ENCODE measurements at places on chromosomes 12 and 14.

- no peak for DNase-seq
Measured at GRCh38 chr12:15851045-15851620, 31.1 kb upstream of the STRAP start.

GRCh38 chr14:89503431-89503996 lies 86.5 kb upstream of the FOXN3 start:
- DNase-seq: no peak

- DNase-seq: no peak
Measured at GRCh38 chr14:22821193-22822015, 6.2 kb upstream of the SLC7A7 start.

GRCh38 chr12:89775986-89776365 lies 67.3 kb upstream of the ATP2B1 start:
- DNase-seq: no peak

DNA sequence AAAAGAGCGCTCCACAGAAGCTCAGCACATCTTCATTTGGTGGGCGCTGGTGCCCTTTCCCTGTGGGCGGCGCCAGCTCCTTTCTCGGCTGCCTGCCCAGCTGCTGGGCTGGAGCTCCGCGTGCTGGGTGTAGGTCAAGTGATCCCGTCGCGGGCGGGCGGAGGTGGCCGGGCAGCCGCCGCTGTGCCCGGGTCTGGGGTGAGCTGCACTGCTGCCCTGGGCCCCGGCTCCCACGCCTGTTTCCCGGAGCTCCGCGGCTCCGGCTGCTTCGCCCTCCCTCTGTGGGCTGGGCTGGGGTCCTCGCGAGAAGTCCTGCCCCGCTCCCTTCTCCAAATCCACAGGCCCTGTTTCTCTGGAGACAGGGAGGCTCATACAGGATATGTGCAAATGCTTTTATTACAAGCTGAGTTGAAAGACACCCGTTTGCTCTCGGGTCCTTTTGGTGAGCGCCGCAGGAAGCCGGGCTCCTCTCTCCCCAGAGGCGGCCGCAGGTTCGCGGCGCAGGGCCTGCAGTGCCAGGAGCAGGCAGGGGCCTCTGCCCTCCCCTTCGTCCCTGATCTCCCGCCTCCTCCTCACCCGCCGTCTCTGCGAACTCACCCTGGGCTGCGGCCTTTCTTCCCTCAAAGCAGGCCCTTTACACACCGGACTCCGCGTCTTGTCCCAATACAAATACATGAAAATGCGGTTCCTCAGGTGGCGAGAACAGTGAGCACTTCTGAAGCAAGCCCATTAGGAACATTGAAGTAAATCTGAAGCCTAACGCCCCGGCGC lies 67.8 kb upstream of the CAPRIN2 start:
- DNase-seq: peak; percentile 24

- DNase-seq: no peak
Measured at GRCh38 chr14:68550338-68550715, 242.5 kb downstream of the ZFP36L1 start.

DNA sequence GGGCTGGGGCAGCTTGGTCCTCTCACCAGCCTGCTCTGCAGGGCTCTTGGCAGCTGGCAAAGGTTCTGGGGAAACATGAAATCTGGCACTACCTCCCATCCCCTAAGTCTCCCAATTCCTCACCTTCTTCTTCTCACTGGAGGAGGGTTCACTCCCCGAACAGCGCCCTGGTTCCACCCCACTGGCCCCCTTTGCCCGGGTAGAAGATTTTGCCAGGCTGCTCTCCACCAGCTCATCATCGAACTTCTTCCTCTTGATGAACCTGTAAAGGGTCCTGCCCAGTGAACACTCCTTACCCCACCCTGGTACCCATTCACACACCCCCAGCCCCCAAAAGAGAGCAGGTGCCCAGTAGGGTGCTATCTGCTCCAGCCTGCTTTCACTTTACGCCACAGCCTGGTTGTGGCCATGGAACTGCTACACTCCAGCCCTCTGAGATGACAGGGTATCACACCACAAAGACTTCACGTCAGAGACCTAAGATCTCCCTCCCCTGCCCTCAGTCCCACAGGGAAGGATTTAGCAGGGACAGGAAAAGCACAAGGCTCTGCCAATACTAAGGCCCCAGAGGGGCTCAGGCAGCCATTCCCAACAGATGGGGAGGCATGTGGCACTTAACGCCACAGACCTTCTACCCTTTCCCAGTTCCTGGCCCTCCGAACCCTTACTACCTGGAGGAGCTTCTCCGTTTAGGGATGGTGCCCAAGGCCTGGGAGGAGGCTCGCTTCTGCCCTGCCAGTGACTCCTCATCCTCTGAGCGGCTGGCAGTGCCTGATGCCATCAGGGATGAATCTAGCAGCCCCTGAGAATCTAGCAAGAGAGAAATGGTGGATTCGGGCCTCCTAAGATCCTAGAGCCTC lies 2.3 kb downstream of the MCRS1 start:
- no peak for DNase-seq

DNA sequence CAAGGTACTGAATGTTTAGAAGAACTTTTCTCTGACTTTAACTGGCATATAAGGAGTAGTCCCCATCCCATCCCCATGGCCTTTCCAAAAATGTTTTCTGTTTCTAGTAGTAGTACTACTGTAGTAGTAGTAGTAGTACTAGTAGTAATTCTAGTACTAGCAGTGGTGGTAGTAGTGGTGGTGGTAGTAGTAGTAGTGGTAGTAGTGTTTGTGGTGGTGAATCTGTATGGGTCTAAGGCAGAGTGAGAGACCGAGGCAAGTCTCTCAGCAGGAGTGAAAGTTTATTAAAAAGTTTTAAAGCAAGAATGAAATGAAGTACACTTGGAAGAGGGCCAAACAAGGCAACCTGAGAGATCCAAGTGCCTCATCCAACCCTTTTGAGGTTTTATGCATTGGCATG lies 58.6 kb downstream of the FOXN4 start:
- DNase-seq: no peak

- peak; percentile 6 for DNase-seq
Measured at GRCh38 chr14:90140298-90140955, 78.6 kb downstream of the KCNK13 start.

DNA sequence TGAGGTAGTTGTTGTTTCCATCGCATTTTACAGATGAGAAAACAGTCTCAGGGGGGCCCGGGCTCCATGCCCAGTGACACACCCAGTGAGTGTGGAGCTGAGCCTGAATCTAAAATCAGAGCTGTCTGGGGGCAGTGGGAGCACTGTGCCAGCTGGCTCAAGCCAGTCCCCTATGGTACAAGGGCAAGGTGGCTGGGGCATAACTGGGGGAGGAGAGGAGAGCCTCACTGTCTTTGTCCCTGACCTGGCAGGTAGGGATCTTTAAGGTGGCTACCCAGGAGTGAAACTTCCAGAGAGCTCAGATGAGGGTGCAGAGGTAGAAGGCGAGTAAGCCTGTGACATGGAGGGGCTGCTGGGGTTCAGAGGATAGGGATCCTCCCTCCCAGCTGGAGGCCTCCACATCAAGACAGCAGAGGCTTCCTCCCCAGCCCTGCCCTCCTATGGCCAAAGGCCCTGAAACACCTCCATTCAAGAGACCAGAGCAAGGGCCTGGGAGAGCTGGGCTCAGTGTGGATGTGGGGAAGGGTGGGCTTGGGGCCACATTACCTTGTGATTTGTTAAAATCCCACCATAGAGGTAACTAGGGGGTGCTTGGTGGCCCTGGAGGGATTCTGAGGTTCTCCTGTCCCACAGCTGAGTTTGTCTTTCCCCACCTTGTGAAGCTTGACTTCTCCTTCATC lies 33.1 kb downstream of the ASCL4 start:
- DNase-seq: no peak

DNA sequence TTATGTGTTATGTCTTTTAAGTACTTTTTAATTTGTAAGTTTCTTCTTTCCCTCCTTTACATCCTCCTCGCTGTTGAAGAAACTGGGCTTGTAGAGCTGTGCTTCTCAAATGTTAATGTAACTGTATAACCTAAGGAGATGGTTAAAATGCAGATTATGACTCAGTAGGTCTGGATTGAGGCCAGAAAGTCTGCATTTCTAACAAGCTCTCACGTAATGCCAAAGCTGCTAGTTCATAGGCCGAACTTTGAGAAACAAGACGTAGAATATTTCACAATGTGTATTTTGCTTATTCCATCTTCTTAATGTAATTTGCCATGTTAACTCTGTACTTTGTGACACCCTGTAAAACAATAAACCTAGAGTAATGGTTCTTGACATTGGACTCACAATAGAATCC lies 193.3 kb upstream of the SYT1 start:
- DNase-seq: peak; percentile 4

DNA sequence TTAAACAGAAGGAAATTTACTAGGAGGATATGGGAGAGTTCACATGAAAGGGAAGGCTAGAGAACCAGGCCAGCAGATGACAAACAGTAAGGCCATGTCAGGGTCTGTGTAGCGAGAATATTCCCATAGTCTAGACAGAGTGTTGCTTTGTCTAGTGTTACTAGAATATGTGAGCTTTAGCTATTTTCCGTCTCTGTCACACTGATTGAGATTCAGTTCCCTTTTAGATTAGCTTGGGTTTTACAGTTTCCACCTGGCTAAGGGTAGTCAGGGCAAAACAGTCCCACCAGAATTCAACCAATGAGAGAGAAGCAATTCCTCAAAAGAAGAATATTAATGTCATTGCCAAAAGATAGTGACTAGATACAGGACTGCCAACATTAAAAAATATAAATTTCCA lies 82.8 kb upstream of the MDM1 start:
- no peak for DNase-seq

- DNase-seq: peak; percentile 23
Measured at GRCh38 chr14:61101803-61102548, 120.9 kb downstream of the SLC38A6 start.

DNA sequence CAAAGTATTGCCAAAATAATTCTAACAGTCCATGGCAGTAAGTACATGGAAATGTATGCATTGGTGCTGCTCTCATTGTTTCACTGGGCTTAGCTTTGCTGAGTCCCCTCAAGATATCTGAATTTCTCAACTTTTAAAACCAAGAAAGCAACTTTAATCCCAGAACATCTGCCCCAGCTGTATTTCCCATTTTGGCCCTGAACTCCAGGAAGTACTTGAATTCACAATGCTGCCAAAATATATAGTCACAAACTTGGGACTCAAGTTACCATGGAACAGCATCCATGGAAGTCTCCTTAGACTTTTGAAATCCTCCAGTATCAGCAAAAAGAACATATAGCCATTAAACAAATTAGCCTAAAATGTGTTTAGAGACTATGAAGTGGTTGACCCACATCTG lies 78.5 kb upstream of the FLRT2 start:
- no peak for DNase-seq

DNA sequence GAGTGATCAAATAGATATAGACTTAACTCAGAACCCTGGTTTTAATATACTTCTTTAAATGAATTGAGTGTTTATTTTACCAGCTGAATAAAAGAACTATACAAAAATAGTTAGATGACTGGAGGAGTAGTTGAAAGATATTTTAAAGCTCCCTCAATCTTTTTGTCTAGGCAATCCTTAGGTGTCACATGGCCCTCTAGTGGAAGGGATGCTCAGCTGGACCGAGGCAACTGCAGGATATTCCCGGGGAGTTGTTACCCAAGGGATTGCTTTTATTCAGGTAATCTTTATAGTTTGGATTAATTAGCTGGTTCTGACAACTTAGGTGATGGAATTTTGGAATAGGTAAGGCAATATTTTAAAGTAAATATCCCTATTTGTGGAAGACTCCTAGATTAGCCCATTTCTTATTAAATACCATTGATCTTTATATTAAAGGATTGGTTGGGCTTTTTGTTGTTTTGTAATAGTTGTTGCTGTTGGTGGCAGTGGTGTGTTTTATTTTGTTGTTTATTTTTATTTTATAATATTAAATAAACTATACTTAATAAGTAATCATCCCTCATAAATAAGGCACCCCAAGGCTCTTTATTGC lies 57.1 kb downstream of the ZDHHC17 start:
- DNase-seq: peak; percentile 47

DNA sequence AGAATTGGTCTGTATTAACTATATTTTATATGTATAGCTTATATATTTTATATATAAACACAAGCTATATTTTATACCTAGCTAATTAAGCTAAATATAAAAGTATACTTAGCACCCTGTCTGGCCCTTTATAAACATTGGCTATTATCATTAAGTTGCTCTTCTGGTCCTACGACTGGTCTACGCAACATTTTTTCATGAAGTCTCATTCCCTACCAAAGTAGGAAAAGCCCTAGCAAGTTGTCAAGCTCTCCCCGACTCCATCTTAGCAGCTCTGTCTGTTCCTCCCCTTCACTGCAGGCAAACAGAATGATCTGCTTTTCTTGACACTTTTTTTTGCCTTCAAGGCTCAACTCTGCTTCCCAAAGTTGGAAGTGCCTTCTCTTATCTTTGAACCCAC lies 36.7 kb upstream of the ELK3 start:
- no peak for DNase-seq

GRCh38 chr12:124194264-124194892 lies 100.5 kb upstream of the RFLNA start:
- DNase-seq: no peak

- no peak for DNase-seq
Measured at GRCh38 chr12:50309950-50310349, 26.6 kb upstream of the LIMA1 start.

DNA sequence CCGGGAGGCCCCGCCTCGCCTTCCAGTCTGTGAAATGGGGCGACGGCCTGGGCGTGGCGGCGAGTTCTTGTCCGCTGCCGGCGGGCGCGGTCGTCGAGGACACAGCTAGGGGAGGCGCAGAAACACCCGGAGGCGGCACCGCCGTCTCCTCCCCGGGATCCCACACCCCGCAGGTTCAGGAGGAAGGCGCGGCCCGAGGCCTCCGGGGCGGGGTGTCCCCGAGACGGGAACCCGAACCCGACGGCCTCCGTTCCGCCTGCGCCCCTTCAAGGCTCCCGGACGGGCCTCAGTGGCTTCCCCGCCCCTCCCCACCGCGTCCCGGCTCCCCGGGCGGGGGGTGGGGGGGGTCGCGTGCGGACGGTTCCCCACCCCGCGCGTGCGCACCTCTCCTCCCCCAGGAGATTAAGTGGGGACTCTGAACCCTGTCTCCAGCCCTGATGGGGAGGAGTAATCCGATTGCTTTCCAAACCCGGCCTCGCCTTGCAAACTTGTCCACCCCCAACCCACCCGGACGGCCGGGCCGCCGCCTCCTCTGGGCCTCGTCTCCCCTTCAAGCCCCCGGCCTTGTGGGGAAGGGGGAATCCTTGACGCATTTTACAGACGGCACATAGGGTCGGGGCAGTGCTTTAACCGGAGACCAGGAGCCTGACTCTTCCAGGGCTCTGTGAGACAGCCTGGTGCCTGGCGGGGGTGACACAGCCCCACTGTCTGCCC lies 35.3 kb upstream of the ANKRD9 start:
- no peak for DNase-seq

DNA sequence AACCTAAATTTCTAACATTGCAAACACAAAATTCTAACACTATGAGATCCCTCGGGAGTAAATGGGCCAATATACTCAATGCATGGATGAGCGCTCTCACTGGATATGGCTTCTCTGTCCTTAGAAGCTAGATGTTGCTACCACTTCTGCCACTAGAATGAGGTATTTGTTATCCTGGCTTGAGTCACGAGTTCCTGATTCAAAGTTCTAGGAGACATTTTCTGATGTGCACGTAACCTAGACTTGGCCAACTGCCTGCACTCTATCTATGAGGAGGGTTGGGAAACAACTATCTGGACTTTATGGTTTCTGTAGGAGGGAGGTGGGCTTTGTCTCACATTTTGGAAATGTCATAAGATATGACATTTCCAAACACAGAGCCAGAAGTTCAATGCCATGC lies 37.6 kb downstream of the FERMT2 start:
- DNase-seq: no peak

All from RWPE1 (cell line).